ENCODE measurements at places on chromosomes 12 and 14.

DNA sequence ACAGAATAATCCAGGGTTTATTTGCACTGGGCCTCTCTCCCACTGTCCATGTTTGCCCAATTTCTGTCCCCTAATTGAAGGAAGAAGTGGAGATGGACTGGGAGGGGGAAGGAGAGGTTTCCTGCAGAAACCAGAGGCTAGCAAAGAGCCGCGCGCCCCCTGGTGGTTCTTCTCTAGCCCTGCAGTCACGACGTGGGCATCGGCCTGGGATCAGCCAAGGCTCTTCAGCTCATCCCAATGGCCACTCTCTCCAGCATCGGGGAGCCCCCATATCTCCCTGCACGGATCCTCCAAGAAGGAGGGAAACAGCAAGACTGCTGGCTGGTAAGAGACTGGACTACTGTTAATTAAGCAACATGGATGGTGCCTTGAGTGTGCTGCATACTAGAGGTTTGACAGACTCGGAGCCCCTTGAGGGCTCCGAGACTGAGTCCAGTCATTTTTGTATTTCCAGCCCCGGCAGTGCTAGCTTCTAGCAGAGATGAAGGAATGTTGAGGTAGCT is 18.7 kb downstream of the ZBTB39 start:
- DNase-seq, result peak; percentile 70

GRCh38 chr14:35292051-35292769 is at the start of gene PSMA6:
TSS of gene PSMA6 (plus strand) at chr14:35292382. CDS start at chr14:35292477, 95 bp downstream.
- DNase-seq, result peak; percentile 98

DNA sequence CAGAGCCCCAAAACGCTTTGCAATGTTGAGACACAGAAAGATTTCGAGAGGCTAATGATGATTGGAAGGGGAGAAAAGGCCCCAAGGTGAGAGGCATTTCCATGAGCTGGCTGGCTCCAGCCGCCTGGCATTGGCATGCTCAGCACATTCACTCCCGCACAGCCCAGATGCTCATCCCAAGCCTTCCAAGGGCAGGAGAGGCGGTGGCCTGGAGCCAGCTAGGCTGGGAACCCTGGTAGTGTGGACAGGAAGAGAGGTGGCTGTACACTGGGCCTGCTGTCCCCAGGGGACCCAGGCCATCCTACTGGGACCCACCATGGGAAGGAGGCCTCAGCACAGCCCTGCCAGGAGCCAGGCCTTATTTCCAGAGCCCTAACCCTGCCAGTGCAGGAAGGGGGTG is 72.2 kb downstream of the SPTB start:
- DNase-seq, result no peak

- no peak for DNase-seq
Observed at GRCh38 chr14:69537900-69538299, 36.8 kb downstream of the CCDC177 start.

DNA sequence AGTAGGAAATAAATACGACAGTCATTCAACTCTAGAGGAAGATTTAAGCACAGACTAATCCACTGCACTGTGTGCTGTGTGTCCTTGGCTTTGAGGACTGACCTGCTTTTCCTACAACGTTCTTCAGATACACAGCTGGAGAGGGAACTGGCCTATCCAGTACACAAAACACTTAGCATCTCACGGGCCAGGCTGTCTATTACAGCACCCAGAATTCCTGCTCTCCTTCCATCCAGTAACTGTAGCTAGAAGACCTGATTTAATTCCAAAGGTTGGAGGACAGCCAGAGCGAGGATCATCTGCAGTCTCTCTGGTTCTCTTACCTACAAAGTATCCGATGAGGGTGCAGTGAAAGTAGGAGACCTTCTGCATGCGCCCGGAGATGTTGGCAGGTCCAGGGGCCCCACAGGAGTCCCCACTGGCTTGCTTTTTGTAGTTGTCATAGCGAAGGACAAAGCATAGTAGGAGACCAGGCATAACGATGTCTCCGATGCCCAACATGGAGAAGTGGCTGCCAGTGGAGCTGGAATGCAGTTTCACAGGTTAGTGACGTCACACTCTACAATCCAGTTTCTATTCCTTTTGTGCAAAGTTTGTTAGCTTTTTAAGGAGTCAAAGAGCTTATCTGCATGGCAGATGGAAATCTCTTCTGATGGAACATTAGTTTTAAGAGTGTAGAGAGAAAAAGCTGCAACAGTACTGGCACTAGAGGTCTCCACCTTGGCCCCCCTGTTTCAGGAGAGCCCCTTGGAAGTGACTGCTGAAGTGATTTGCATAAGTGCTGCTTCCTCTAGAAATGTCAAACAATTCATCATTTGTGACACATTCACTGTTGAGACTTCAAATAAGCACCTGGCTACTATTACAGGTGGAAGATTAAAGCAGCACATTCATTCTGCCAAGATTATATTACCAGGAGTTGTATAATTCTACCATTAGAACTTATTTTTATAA is 41.7 kb downstream of the ACADS start:
- no peak for DNase-seq

DNA sequence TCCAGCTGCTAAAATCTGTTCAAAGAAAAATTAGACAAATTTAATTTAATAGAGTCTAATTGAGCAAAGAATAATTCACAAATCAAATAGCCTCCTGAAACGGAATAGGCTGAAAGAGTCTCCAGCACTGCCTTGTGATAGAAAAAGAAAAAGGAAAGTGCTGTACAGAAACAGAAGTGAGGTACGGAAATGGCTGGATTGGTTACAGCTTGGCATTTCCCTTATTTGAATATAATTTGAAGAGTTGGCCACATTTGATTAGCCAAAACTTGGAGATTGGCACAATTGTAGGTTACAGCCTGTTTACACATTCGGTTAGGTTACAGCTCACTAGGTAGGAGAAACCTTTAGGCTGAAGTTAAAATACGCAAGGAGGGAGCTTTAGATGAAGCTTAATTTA is 24.8 kb upstream of the PCED1B start:
- DNase-seq, result no peak

GRCh38 chr12:71503579-71504391 is 64.2 kb downstream of the LGR5 start:
- DNase-seq, result no peak

- no peak for DNase-seq
Observed at GRCh38 chr12:116039081-116039480, 238.4 kb downstream of the MED13L start.

- no peak for DNase-seq
Observed at GRCh38 chr12:14843425-14843887, at the start of gene ART4. TSS of gene ART4 (minus strand) at chr12:14843526. CDS start at chr12:14843113, 413 bp downstream.

DNA sequence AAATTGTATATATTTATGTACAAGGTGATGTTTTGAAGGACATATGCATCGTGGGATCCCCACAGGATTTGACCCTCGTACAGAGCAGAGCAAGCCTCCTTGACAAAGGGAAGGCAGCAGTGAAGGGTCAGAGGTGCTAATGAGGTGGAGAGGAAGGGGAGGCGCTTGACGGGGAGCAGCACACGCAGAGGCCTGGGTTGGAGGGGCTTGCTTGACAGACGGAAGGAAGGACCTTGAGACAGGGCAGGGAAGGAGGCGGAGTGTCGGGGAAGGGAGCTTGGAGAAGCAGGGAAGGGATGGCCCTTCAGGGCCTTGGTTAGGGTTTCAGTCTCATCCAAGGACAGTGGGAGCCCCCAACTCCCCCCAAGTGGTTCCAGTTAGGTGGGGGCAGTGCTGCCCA is 52.6 kb downstream of the ZNF664 start:
- no peak for DNase-seq

DNA sequence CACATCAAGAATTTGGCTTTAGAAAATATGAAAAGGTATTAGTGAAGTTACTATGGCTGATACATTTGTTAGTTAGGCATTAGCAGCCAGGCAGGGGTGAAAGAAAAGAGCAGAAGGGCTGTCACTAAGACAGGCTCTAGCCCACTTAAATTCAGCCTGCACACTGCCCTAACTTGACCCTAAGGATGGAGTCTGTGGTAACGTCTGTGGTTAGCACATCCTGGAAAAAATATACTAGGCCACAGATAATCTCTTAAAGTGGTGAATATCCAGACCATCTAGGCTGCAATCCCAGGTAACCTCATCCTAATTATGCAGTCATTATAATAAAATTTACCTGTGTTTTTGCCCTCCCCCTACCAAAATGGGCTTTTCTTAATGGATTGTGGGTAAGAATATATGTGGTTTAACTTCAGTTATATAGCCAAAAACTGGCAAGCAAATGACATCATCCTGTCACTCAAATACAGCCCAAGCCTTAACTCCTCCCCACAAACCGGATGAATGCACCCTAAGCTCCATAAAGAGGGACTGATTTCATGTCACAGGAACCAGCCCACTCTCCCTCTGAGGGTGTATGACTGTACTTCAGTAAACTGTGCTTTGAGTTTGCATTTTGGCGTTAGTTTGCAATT is 440.9 kb downstream of the LRFN5 start:
- no peak for DNase-seq

DNA sequence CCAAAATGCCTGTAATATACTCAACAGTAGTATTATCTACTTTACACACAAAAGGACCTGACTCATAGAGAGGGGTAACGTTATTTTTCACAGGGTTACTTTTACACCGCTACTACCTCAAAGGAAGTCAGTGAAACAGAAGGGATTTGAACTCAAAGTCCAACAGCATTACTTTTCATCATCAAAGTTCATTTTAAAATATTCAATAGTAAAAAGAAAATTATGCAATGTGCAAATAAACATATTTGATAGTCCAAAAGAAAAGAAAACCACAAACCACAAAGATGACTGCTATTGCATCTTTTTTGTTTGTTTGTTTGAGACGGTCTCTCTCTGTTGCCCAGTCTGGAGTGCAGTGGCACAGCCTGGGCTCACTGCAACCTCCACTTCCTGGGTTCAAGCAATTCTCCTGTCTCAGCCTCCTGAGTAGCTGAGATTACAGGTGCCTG is 15.5 kb downstream of the KIF21A start:
- no peak for DNase-seq

GRCh38 chr12:49880756-49881414 is 22.8 kb downstream of the FAIM2 start:
- no peak for DNase-seq

DNA sequence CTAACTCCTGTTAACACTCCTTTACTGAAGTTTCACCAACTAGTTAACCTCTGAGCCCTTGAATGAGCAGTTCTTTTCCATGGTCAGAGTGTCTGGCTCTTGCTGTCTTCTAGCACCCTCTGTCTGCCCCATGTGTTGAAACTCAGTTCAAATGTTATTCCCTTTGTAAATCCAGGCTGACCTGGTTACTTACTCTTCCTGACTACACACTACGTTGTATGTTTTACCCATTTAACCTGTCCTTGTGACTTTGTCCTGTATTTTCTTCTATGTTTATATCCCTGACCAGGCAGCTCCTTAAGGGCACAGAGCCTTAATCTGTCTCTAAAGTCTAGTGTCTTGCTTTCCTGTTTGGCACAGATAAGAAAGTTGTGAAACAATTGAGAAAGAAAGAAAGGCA is 389.0 kb upstream of the RPL10L start:
- no peak for DNase-seq

GRCh38 chr14:94123868-94124267 is 5.5 kb downstream of the IFI27L2 start:
- DNase-seq, result no peak

GRCh38 chr12:55842681-55843429 is at the start of gene MMP19:
TSS of gene MMP19 (minus strand) at chr12:55842936. CDS start at chr12:55842830, 106 bp downstream.
- DNase-seq, result no peak

- DNase-seq, result no peak
Observed at GRCh38 chr12:13435235-13435933, 238.9 kb downstream of the EMP1 start.

- no peak for DNase-seq
Observed at GRCh38 chr12:26940516-26941214, 2.4 kb downstream of the FGFR1OP2 start.

- DNase-seq, result no peak
Observed at GRCh38 chr14:104878582-104878981, 13.5 kb downstream of the CEP170B start.

DNA sequence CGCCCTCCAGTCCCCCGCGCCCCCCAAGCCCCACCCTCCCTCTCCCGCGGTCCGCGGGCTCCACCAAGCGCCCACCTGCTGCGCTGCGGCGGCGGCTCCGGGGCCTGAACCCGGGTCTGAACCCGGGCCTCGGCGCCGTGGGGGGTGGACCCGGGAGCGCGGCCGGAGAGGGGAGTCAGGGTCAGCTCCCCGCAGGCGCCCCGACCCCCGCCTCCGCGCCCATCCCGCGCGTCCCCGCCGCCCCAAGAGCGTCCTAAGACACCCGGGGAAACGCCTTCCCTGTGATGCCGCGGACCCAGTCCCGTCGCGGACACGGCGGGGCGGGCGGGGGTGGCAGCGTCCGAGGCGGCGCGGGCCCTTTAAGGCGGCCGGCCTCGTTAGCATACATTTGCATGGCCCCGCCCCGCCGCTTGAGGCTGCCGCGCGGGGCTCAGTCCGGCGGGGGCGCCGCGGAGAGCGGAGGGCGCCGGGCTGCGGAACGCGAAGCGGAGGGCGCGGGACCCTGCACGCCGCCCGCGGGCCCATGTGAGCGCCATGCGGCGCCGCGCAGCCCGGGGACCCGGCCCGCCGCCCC is at the start of gene MMP17:
Gene MMP17 (plus strand): TSS at position 433 of the 574 bp plus-strand sequence. CDS start 102 bp downstream, at position 535.
- no peak for DNase-seq

GRCh38 chr12:49342914-49343731 is 3.6 kb upstream of the DNAJC22 start:
- no peak for DNase-seq

DNA sequence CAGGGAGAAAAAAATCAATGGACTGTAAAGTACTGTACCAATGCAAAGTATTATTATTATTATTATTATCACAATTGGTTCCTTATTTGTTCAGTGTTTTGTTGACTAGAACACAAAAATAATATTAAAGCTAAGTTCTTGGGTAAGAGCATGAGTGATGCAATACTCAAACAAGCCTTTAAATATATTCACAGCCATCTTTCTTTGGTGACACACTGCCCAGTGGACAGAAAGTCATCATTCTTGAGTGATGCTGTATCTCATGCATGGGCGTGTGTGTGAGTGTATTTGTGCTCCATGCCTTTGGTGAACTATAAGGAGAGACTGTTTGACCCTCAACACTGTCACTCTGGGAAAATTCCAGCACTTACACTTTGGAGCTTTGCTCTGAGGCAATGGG is 93.6 kb downstream of the KCNK10 start:
- no peak for DNase-seq
